Activated CD4-positive, CD25-positive, alpha-beta regulatory T cell (primary cell): ENCODE measurements at places on chromosomes 2 and 18.

DNA sequence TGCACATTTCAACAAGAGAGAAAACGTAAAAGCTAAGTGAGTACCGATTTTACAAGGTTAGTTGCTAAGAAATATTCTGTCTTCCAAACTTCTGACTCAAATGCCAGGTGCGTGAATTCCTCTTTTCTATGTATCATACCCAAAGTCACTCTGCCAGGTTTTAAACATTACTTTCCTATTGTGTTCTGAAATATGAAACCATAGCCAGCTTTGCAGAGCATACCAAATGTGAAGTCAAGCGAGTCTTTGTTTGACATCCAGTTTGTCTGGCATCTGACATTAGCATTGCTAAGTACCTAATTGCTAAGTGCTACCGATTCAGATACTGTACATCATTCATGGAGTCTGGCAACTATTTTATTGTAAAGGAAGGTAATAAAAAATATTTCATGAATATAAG, 321.9 kb upstream of the GALNT5 start:
- DNase-seq, result no peak

- DNase-seq, result no peak
Measured at GRCh38 chr2:42118754-42119569, 50.2 kb upstream of the EML4 start.

DNA sequence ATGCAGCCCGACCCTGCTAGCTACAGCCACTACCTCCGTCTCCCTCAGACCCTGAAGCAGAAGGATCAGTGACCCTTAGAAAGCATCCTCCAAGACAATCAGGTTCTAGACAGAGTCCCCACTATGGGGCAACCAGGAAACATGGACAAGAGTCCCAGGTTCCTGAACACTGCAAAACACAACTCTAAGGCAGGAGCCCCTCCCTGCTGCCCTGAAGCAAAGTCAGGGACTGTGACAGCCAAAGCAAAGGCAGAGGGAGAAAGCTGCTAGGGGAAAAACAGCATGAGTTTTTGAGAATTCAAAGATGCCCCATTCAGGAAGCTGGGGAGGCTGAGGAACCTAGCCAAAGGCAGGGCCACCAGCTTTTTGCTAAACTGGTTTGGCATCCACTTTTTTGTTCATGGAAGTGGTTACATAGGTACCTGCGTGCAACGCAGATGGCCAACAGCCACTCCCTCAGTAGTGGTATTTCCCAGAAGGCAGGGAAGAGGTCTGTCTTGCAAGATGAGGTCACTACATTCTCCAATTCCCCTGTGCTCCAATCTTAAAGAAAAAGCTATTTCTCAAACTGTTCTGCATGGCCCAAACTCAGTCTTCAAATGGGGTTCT, 33.2 kb downstream of the MYO5B start:
- DNase-seq, result no peak

DNA sequence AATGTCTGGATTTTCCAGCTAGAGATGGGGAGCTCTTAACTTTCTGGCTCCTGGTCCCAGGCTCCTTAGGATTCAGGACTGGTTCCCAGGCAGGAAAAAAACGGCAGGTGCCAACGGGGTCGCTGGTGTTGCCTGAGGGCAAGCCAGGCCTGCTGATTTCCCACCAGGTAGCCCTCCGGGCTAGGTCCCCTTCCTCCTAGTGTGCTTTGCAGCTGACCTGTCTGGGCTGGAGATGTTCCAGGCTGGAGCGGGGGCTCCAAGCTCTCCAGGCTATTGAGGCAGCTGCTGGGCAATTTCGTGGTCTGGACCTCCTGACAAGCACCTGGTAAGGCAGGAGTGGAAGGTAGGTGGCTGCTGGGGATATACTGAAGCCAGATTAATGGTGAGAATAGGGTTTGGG, 2.0 kb upstream of the MRPL53 start:
- no peak for DNase-seq

DNA sequence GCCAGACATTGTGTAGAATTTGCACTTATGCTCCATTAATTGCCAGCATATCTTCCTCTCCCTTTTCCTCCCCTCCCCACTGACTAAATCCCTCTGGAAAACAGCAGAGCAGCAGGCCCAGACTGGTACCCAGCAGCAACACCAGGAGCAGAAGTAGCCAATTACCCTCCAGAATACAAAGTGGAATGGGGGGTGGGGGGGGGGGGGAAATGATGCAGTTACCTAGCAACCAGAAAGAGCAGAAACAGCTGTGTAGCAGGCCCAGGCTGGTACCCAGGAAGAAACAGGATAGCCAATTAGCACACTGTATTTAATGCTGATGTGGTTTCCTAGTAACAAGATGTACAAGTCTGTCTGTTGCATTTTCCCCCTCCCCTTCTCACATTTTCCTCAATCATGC, 52.3 kb downstream of the KLF7 start:
- DNase-seq, result no peak

DNA sequence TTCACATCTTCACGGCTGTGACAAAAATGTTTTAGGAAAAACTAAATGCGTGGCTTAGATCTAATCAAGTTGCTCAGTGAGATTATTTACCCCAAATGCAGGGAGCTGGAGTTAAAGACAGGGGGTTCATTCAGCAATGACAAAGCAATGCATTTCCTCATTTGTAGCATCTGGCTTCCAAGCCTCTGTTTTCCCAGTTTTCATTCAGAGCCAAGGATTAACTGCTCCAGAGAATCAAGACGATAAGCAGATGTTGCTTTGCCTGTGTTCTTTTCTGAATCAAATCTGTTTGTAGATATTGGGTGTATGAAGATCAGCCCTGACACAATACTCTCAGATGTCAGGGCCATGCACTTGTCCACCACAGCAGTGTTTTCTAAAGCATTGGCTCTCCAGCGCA, 147.4 kb upstream of the SIX2 start:
- no peak for DNase-seq

GRCh38 chr2:185978634-185979407, 240.2 kb downstream of the FSIP2 start:
- DNase-seq, result no peak

DNA sequence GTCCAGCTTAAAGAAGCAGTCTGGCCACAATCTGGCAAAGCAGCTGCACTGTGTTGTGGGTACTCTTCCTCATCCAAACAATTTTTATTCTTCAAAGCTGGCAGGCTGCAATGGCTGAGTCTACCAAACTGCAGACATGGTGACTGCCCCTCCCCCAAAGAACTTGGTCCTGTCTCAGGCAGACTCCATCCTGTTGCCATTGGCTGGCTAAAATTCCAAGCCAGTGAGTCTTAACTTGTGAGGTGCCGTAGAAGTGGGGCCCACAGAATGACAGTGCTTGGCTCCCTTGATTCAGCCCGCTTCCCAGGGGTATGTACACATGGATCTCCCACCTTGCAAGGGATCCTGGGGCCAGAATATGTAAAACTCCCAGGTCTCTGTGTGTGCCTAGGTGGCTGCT, 14.5 kb upstream of the NXPH2 start:
- DNase-seq, result no peak
